ENCODE measurements at places on chromosomes 3 and 15.

- no peak for DNase-seq
Measured at GRCh38 chr3:28286595-28286994, 45.2 kb downstream of the CMC1 start.

DNA sequence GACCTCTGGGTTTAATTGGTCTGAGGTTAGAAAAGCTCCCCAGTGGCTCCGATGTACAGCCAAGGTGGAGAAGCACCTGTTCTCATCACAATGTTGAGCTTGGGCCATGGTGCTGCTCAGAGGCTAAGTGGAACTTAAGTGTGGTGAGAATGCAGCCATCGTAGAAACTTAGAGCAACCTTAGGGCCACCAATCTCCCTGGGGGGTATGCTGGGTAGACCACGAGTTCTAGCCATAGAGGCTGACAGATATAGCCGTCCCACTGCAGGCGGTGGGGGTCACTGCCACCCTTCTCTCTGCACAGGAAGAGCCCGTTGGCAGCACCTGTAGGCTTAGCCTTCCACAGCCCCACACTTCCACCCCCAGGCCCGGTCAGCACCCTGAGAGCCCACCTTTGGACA lies 38.0 kb downstream of the MGLL start:
- DNase-seq, result peak; percentile 30

DNA sequence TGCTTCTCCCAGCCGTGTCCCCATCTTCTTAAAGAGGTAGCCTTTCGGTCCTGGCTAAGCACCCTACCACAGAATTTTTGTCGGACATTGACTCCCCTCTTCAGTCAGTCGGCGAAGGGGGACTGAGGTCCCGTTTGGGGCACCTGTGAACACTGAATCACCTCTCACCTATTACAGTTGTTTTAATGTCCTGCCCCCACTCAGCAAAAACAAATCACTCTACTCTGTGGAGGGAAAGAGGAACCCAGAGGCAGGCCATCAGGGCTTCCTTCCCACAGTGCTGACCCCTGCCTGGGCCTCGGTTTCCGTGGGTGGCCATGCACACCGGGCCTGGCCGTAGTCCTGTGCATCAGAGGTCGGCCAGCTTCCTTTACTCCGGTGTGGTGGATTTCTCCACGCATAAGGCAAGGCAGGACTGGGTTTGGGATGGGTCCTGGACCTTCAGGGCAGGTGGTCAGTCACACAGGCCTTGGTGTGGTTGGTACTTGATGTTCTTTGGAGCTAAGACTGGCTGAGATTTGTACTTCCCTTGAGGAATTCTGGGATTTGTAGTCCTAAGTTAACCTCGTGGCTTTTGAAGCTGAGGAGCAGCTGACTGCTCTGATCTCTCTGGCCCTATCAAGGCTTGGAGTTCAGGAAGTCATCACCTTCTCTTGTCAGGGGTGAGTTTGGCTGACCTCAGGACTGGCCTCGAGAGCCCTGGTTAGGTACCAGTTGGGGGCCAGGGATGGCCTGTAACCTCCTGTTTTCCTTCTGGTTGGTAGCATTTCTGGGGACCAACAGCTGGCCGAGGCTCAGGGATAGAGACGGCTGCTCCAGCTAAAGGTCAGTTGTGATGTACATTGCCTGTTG lies 627 bp upstream of the FAM131A start:
- no peak for DNase-seq

GRCh38 chr3:63940389-63940757 lies 28.2 kb upstream of the SCAANT1 start:
- no peak for DNase-seq

- DNase-seq, result no peak
Measured at GRCh38 chr15:68797191-68797590, 23.5 kb downstream of the ANP32A start.

DNA sequence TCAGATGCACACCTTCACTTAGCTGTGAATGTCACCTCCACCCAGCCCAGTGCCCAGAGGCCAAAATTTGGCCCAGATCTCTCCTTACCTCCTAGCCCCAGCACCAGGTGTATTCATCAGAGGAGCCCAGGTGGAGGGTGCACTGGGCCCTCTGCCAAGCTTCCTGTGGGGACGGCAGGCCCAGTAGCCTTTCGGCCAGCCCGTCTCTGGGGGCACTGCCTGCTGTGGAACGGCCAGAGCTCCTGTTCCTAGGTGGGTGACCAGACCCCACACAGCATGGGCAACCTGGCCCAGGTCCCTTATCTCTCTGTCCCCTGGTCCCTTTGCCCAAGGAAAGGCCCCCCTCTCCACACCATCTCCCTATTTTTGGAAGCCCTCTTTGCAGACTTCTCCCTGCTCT lies 67.8 kb downstream of the AAGAB start:
- no peak for DNase-seq

DNA sequence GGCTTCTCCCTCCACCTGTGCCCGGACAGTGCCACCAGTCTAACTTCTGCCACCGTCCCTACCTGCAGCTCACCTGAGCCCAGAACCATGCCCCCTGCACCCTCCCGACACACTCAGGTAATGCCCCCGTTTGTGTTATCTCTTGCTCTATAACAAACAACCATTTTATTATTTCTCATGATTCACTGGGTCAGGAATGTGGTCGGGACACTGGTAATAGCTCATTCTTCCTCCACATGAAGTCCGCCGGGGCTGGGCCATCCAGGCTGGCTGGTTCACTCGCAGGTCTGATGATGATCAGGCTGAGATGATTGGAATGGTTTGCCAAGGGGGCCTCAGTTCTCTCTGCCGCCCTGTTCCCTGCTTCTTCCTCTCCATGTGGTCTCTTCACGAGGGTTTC lies 20.3 kb upstream of the NR2E3 start:
- no peak for DNase-seq

DNA sequence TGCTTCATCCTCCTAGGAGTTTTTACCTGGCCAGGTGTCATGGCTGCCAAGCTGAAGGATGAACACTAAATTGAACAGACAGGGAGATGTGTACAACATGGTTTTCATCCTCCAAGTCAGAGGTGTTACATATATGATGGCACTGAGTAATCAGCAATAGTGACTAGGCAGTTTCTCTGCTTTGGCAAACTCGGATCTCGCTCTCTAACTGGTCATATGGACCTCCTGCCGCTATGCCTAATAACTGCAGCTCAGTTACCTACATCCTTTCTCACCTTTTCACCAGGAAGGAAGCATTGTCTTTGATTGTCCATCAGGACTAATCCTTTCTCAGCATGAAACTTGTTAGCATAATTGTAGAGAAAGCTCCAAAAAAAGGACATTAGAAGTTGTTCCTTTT lies 175.9 kb upstream of the PLSCR5 start:
- DNase-seq, result no peak

GRCh38 chr3:174857301-174857700 lies 1.8 kb upstream of the NAALADL2 start:
- no peak for DNase-seq

DNA sequence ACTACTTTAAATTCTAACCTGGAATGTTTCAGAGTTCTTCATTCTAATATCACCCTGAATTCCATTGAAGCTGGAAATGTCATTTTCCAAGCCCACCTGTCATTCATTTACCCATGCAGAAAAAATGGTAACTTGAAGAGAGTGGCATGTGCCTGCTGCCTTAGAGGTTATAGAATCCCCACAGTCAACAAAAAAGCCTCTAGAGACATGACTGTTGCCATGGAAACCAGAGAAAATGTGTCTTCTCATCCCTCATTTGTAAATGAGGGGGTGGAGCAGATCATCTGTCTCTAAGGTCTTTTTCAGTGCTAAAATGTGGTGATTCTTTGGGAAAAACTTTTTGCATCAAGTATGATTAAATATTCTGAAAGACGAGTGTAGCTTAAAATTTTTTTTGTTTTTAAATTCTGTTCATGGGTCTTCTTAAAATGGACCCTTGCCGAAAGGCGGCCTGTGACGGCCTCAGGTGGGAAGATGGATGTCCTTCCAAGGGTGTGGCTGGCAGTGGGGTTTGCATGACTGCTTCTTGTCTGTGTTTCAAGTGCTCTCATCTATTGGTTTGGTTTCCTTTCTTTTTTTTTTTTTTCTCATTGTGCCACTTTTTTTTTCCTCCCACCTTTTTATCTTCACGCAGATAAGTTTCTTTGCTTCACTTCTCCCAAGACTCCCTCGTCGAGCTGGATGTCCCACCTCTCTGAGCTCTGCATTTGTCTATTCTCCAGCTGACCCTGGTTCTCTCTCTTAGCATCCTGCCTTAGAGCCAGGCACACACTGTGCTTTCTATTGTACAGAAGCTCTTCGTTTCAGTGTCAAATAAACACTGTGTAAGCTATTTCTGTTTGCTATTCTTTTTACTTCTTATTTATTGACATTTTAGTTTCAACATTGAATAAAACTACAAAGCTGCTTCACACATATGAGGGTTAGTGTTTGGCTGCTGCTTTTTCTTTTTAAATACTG lies 23.0 kb downstream of the TPM1 start:
- DNase-seq, result no peak

DNA sequence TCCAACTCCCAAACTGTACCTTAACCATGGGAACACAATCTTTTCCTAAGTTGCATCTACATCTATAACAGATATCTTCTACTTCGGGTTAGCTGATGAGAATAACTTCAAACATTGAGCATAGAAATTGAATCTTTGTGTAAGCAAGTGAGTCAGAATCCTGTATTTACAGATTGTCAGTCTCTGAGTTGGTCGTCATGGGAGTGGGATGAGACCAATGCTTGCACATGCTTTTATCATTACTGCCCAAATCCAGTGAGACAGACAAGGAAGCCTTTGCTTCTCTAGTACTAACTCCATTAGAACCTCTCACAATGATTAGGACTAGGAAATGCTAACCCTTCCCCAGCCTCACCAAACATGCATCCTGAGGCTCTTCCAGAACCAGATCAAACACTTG lies 587.1 kb upstream of the ZNF717 start:
- no peak for DNase-seq

DNA sequence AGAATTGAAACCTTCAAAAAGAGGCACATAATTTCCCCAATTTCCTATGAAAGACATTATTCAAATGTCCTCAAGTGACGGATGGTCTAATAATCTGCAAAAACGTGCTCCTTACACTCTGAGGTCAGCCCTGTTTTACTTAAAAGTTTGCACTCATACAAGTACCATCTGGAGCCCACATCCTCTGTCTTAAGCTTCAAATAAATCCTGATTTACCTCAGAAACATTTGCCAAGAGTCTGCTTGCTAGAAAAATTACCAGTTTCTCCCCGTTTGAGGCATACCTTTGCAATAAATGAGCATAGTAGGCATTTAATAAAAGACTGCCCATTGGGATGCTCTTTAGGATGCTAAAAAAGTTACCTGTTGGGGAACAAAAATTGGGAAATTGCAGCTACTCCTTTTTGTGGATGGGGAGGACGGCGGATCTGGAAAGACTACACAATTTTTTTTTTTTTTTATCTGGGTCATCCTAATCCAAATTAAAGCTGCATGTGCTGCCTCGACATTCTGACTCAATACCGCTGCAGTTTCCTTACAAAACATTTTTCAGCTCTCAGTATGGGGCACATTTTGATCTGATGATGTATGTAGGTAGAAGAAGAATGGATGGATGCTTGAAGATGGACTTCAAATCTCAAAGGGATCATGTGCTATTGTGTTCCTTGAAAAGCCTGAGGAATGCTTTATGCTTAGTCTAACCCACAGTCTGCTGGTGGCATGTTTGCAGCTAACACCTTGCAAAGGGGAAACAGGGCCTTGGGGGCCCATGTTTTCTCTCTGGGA lies 233.7 kb upstream of the ADAMTS9 start:
- DNase-seq, result no peak

GRCh38 chr3:139524841-139525636 lies 14.5 kb downstream of the RBP1 start:
- DNase-seq, result no peak

GRCh38 chr3:46715507-46716175 lies 2.0 kb downstream of the PRSS50 start:
- no peak for DNase-seq

- DNase-seq, result no peak
Measured at GRCh38 chr3:151552589-151552988, 91.7 kb upstream of the IGSF10 start.

DNA sequence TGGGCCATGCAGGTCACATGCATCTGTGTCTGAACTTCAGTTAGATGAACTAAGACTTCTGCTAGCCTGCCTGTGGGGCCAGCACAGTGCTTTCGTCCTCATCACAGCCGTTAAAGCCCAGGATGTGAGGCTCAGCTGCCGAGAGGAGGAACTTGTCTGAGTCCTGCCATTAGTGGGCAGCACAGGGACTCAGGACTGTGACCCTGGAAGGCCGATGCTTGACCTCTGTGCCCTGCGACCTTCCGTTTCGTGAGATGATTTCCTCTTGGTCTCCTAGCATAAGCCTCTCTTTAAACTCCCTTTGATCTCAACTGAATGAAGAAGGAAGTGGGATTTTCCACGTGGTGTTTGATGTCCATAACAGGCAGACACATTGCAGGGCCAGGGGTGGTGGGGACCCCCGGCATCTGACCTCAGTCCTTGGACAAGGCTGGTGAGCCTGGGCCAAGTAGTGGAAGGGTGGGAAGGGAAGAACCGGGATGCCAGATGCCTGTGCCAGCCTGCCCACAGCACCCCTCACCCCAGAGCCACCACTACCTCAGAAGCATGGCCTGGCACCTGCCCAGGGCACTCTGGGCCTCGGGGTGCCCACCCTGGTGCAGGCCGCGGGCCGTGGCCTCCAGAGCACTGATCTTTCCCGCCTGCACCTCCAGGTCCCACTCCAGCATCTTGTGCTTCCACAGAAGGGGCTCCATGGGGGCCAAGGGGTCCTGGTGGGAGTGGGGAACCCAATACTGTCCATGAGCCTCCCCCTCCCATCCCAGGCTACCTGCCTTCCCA lies 21.6 kb downstream of the PLA2G4B start:
- DNase-seq, result no peak

- DNase-seq, result no peak
Measured at GRCh38 chr15:70466895-70467529, 296.3 kb downstream of the UACA start.

DNA sequence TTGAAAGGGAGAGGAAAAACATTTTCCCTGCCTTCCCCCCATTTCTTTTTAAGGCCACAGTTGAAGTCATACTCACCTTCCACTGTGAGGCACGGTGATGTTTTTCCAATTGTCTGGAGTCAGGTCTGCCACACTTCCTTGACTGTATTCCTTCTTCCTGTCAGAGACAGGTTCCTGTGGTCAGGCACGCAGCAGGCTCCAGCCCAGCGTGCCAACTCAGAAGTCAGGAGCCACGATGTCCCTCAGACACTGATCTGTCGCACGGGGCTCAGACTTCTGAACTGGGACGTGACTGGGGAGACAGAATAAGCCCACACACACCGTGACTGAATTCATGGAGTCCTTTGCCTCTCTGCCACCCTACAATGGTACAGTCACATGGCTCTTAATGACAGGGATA lies 41.2 kb upstream of the ADAMTS9 start:
- no peak for DNase-seq

GRCh38 chr3:57064572-57064971 lies 4.1 kb downstream of the SPATA12 start:
- DNase-seq, result no peak

DNA sequence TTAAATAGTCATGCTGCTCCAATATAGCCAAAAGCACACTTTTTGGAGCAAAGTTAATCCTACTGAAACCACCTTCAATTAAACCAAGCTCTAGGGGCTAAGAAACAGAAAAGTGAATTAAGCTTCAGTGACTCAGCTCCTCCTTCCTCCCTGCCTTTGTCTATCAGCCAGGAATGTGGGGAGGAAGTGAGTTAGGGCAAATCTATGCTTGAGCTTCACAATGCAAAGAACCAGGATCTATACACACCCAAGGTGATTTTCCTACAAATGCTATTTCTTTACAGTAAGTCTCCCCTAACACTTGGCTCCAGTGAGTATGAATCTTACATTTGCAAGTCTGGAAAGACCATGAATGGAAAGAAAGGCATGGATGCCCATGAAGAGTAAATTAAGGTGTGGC lies 212.1 kb downstream of the P3H2 start:
- no peak for DNase-seq

- no peak for DNase-seq
Measured at GRCh38 chr3:50230104-50230793, 5.8 kb upstream of the GNAI2 start.
